Panc1 (cell line): ENCODE measurements at places on chromosomes 12 and 14.

- no peak for DNase-seq
Measured at GRCh38 chr14:38737686-38738407, 365.2 kb downstream of the SEC23A start.

- no peak for DNase-seq
Measured at GRCh38 chr14:86310611-86311010, 780.7 kb downstream of the FLRT2 start.

DNA sequence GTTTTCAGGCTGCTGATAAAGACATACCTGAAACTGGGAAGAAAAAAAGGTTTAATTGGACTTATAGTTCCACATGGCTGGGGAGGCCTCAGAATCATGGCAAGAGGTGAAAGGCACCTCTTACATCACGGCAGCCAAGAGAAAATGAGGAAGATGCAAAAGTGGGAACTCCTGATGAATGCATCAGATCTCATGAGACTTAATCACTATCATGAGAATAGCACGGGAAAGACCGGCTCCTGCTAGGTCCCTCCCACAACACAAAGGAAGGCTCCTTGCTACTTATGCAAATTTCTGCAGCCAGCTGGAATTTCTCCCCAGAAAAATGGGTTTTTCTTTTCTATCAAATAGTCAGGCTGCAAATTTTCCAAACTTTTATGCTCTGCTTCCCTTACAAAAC, 174.1 kb upstream of the RMST start:
- no peak for DNase-seq

DNA sequence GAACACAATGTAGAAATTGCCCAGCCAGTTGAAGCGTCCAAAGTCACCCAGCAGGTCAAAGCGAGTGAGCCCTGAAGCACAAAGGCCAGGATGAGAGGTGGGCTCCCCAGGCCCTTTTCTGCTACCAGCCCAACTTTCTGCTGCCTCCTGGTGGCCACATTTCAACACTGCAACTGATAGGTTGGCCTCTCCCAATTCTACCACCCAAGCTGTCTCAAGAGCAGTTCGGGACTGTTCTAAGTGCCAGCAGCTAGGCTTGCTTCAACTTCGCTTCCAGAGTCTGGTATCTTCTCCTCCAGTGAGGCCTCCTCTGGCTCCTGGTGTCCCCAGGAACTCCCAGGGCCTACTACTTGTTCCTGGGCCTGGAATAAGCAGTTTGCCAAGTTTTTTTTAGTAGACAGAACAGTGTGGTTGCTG, 3.4 kb upstream of the DHH start:
- peak; percentile 38 for DNase-seq

DNA sequence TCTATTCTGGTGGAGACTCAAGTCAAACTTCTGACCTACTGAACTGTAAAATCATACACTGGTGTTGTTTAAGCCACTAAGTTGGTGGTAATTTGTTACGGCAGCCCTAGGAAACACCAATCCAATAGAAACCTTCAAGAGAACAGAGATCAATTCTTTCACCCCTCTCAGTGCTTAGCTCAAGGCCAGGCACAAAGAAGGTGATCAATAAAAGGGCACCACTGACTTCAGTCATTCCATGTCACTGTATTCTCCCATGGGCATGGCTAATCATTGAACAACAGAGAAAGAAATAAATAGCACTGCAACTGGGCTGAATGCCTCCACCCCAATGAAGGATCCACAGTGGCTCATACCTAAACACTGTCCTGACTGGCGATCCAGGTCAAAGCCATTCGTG, 7.3 kb downstream of the FBLN5 start:
- no peak for DNase-seq
